LoVo (cell line): ENCODE measurements at places on chromosomes 4 and X.

DNA sequence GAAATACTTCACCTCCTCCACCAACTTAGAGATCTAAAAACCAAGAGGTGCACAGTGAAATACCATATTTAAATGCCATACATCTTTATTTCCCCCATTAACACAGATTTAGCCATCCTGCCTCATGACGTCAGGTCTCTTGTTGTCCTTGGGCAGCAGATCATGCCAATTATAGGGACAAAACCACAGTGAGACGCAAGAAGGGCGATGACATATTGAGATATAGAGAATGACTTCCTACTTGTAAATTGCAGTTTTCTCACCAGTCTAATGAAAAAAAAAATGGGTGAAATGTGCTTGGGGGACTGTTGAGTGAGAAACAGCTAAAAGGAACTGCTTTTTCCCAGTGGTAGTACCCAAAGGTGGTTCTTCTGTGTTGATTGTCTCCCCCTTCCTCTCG lies 24.3 kb downstream of the RS1 start:
- DNase-seq: no peak

- DNase-seq: no peak
These were observed 5.2 kb downstream of the PKD2 start for GRCh38 chr4:88012647-88013046.

GRCh38 chrX:153412746-153413720 lies 1.8 kb downstream of the ZFP92 start:
- no peak for DNase-seq

- DNase-seq: no peak
These were observed 523.6 kb downstream of the TRAM1L1 start for GRCh38 chr4:116561768-116562167.

- no peak for DNase-seq
These were observed 56.5 kb upstream of the NKX1-1 start for GRCh38 chr4:1462768-1463075.

GRCh38 chrX:56791456-56791855 lies 62.4 kb downstream of the NBDY start:
- no peak for DNase-seq
